ENCODE measurements at places on chromosomes 3 and 15.

- no peak for DNase-seq
Observed at GRCh38 chr15:51075826-51076523, 18.7 kb downstream of the TNFAIP8L3 start.

DNA sequence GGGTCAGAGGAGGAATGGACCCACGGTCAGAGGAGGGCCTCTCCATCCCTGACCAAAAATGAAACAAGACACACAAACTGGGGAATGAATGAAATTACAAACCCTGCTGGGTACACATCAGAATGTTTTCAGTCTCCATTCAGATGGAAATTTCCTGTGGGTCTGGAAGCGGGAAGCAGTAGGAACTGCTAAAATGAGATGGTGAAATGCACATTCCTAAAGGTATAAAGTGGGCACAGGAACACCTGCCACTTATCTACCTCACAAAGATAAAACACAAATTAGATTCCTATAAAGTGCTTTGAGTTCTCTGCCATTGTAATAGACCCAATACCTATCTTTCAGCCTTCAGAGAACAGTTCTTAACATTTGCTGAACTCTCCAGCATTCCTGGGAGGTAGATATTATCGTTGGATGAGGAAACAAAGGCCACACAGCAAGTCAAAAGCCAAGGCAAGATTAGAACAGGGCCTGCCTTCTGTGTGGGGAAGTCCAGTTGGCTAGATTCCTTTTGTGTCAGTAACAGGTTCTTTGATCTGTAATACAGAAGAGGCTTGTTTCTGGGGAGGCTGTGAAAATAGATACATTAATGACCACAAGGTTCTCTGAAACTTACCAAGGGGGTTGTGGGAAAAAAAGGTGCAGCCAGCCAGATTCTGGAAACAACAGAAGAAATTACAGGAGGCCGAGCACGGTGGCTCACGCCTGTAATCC lies 98.4 kb downstream of the IGF2BP2 start:
- no peak for DNase-seq

- DNase-seq: no peak
Observed at GRCh38 chr3:80836395-80836794, 925.0 kb downstream of the GBE1 start.

- DNase-seq: no peak
Observed at GRCh38 chr15:27485265-27485664, 514.3 kb downstream of the GABRG3 start.

DNA sequence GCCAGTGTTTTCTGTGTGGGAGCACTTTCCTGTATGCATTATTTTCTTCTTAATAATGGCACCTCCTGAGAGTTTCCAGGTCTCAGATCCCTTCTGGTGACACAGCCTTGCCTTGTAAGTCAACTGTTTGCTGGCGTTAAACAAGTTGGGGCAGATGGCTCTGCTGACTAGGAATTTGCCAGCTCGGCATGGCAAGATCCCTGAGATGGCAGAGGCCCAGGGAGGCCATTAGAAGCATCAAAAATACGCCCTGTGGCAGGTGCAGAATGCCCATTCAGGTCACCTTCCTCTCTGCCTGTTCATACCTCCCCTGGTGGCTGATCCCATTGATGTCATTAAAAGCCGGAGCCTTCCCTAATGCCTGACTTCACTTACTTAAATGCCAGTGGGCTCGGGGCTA lies 320.9 kb upstream of the CTDSPL start:
- peak; percentile 70 for DNase-seq

DNA sequence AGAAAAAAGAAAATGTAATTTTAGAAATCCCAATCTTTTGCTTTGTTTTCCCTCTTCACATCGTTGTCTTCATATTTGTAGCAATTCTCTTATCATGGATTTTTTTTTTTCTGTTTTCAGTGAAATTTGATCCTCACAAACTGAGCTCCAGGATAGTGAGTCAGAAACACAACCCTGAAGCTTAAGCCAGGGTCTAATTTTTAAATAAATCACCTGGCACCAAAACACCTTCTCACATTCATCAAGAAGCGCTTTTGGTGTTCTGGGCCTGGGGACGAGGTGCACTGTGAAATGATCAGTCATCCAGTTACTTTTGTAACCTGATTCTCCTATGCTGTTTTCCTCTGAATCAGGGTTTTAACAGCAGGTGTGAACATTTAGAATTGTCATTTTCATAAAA lies 87.7 kb downstream of the REC114 start:
- DNase-seq: no peak

DNA sequence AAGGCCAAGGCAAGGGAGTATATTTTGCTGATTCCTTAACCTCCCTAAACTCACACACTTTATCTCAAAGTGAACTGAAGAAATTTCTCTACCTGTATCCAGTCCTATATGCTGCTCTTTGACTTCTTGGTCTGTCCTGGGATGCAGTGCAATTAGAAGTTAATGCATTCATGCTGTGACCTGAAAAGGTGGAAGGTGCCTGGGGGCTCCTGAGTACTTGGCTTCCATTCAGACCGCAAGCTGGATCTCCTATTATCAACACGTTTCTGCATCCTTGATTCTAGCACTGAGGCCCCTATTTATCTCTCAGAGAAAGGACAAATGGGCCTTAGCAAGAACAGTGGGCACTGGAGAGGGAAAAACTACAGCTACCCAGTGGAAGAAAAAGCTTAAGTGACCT lies 17.7 kb upstream of the CADPS start:
- no peak for DNase-seq

GRCh38 chr3:100105501-100105900 lies 8.8 kb downstream of the FILIP1L start:
- DNase-seq: no peak

DNA sequence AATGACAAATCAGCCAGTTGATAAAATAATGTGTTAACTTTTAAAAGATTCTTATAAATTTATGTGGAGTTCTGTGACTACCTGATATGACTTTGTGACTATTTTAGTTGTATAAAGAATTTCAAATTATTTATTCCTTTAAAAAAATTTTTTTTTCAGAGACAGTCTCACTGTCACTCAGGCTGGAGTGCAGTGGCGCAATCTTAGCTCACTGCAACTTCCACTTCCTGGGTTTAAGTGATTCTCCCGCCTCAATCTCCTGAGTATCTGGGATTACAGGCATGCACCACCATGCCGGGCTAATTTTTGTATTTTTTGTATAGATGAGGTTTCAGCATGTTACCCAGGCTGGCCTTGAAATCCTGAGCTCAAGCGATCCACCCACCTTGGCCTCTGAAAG lies 48.5 kb downstream of the MBNL1 start:
- no peak for DNase-seq

DNA sequence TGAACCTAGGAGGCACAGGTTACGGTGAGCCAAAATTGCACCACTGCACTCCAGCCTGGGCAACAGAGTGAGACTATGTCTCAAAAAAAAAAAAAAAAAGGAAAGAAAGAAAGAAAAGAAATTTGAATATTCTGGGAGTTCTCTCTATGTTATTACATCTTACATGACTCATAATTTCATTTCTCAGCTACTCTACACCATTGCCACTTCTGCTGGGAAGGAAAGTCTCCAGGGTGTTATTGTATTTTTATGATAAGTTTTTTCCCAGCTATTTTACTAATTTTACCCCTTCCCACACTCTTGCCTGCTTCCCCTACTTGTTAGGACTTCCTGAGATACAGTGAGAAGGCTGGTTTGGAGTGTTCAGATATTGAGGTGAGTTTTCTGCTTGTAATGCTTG lies 69.7 kb upstream of the UMPS start:
- DNase-seq: no peak

DNA sequence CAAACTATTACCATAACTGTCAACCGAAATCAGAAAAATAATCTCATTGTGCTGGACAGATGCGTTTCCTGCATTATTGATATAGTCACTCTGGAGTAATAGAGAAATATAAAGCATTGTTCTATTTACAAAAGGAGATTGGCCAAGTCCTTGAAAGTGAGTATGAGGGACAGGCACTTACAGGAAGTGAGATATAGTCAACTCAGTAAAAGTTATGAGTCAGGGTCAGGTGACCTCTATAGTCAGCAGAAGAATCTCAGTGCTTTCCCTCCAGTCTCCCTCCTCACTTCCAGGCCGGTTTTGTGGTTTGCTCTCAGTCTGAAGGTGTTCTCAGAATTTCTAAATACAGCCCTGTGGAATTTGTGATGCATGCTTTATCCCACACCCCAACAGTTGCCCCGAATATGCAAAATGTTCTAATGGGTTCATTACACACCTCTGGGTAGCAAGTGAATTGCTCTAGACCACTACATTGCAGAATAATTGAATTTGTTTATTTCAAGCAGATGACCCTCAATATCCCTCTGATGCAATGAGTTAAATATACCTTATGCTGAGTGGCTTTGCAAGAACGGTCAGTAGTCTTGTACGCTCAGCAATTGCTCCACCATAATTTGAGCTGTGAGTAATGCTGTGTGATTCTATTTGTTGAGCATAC lies 787.7 kb downstream of the MCTP2 start:
- no peak for DNase-seq

GRCh38 chr15:74315626-74316025 lies 51.8 kb downstream of the CYP11A1 start:
- DNase-seq: no peak

DNA sequence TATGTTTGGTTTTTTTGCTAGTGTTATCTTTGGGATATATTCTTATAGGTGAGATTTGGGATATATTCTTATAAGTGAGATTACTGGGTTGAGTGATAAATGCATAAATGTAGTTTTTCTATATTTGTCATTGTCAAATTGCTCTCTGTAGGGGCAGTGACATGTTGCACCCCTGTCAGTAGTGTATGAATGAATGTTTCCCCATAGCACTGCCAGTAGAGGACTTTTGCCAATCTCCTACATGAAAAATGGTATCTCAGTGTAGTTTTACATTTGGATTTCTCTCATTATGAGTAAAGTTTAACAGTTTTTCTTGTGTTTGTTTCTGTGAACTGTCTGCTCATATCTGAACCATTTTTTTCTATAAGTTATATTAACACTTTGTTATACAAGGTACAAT lies 13.6 kb downstream of the U2SURP start:
- no peak for DNase-seq

GRCh38 chr3:26588931-26589330 lies 33.6 kb upstream of the LRRC3B start:
- no peak for DNase-seq

Data from T47D (cell line).